ENCODE measurements at places on chromosomes 3 and 15.

DNA sequence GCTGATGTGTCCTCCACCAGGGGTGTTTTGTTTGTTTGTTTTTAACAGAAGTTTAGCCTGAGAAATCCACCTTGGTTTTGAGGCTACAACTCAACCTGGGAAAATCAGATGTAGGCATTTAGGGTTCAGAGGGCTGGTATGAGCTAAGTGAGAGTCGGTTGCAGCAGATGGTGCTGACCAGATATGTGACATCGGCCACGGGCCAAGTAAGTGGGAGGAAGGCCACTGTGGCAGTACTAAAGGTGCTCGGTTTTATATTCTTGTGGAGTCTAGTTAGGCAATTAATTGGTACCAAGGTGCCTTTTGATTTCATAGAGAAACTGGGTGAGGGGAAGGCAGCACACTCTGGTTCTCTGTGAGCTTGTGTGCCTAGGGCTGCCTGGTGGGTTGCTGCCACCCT, 10.5 kb downstream of the MTMR14 start:
- no peak overlapping the region for H3K4me3 ChIP-seq
- no peak overlapping the region for H3K27ac ChIP-seq
- no peak for DNase-seq
- no peaks in the 10 kb centered on the region for H3K4me1 ChIP-seq
- H3K36me3 ChIP-seq: peaks cover 23% of the 10 kb centered on the region

- H3K27ac ChIP-seq: no peak overlapping the region
- no peak overlapping the region for H3K4me3 ChIP-seq
- peaks cover 18% of the 10 kb centered on the region for H3K4me1 ChIP-seq
- no peaks in the 10 kb centered on the region for H3K36me3 ChIP-seq
Measured at GRCh38 chr3:53724566-53724965, 121.7 kb downstream of the CHDH start.

DNA sequence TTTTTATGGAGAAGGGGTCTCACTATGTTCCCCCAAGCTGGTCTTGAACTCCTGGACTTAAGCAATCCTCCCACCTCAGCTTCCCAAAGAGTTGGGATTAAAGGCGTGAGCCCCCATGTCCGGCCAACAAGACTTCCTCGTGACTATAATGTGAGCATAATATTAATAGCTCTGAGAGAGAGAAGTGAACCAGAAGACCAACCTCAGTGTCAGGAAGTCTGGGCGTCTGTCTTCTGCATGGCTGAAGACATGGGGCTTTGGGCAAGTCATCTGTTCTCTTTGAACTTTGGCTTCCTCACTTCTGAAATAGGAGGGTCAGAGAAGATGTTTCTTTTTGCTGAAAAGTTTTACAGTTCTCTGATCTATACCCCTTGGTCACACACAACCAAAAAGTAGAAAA, 92.1 kb downstream of the SLC49A4 start:
- no peaks in the 10 kb centered on the region for H3K36me3 ChIP-seq
- DNase-seq: no peak
- no peak overlapping the region for H3K27ac ChIP-seq
- H3K4me1 ChIP-seq: peaks cover 7% of the 10 kb centered on the region
- peaks cover 3% of the 10 kb centered on the region for H3K27me3 ChIP-seq

DNA sequence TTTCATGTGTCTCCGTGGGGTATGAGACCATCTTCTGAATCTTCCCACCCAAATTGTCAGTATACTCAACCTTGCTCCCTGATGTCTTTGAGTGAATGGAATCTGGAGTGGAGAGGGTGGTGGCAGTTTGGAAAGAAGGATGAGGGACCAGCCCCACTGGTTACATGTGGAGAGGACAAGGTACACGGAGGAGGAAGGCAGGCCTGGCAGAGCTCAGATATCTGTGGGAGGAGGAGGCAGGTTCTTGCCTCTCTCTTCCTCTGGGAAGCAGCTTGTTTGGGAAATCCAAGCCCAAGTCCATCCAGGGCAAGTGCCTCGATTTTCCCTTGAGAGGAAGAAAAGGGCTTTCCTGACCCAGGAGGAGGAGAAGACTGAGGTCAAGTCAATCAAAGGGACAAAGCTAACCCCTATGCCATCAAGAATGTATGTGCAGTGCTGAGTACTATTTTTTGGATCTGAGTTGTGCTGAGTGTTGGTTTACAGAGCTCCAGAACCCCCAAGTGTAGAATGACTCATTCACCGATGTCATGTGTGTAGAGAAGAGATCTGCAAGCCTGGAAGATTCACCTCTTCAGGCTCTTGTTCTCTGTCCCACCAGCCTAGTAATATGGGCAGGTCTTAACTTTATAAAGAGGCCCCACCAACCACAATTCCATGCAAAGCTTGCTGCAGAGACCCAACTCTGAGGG, 19.8 kb upstream of the LOXL1 start:
- no peak overlapping the region for H3K4me3 ChIP-seq
- peaks cover 4% of the 10 kb centered on the region for H3K27me3 ChIP-seq
- DNase-seq: peak; percentile 52
- H3K4me1 ChIP-seq: peaks cover 17% of the 10 kb centered on the region
- no peak overlapping the region for H3K27ac ChIP-seq

DNA sequence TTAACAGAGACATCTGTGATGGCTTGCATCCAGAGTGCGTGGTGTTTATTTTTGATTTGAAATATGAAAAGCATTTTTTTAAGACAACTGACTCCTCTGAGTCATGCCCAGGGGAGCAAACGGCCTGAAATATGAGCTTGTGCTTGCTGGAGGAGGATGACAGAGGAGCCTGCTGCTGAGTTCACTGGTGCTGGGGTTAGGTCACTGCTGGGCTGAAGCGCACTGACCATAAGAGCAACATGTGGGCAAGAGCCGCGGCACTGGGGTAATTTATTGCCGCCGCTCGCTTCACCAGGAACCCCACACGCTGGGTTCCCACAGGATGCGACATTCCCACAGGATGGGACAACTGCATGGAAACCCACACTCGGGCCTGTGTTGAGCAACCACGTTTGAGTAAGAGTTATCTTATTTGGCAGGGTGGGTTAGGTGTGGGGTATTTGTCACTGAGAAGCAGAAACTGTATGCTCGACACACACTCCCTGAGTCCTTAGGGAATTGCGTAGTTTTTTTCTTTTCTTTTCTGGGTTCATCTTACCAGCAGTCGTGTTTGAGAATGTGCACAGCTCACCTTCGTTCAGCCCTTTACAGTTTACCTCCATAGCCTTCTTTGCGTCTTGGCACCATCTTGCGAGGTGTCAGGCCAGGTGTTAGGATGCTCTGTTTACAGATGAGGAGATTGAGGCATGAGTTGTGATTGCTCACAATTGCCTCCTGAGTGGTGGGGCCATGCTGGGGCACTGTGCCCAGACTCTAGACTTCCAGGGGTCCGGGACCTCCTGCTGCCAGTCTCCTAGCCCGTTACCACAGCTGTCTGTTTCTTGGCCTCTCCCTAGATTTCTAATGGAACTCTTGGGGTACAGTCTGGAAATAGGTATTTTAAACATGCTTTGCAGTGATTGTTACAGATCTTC, 60.4 kb downstream of the SMAD3 start:
- peak overlapping the region; percentile 95 for H3K27ac ChIP-seq
- DNase-seq: peak; percentile 96
- peaks cover 50% of the 10 kb centered on the region for H3K36me3 ChIP-seq
- H3K27me3 ChIP-seq: peaks cover 15% of the 10 kb centered on the region

DNA sequence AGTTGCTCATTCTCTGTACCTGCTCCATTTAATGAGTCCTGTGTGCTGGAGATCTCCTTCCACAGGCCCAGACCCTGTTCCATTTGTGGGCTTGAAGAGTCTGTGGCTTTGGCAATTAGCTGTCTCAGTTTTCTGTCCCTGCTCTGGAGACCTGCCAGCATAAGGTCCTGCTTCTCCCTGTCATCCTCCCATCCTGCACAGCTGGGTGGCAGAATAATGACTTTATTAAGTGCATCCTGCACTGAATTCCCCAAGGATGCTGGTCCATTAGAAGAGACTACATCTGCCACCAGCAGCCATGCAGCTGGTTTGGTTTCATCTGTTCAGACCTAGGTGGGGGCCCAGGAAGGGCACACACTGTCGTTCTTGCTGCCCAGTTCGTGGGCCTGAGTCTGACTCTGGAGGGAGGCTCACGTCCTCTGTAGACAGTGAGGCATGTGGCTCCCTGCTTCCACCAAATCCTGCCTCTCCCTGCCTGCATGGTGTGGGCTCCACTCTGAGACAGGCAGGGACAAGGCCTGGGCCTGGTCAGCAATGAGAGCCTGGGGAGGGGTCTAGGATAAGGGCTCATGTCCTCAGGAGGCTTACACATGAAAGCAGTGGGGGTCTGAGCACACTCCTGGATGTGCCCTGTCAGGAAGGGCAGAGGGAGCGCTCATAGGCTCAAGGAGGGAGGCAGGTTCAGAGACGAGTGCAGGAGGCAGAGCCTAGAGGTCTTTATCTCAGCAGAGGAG, 78.4 kb upstream of the PRR23E start:
- no peak for DNase-seq
- no peak overlapping the region for H3K27ac ChIP-seq
- no peak overlapping the region for H3K4me3 ChIP-seq
- H3K4me1 ChIP-seq: no peaks in the 10 kb centered on the region
- peaks cover 26% of the 10 kb centered on the region for H3K27me3 ChIP-seq

GRCh38 chr3:108201258-108201657, 21.0 kb downstream of the IFT57 start:
- no peak overlapping the region for H3K4me3 ChIP-seq
- no peaks in the 10 kb centered on the region for H3K27me3 ChIP-seq
- no peak for DNase-seq

GRCh38 chr3:125087768-125088391, 32.1 kb upstream of the HEG1 start:
- peak overlapping the region; percentile 95 for H3K27ac ChIP-seq
- peaks cover 5% of the 10 kb centered on the region for H3K36me3 ChIP-seq
- peak overlapping the region; percentile 16 for H3K4me3 ChIP-seq
- peaks cover 42% of the 10 kb centered on the region for H3K4me1 ChIP-seq
- DNase-seq: peak; percentile 85
- no peaks in the 10 kb centered on the region for H3K27me3 ChIP-seq

DNA sequence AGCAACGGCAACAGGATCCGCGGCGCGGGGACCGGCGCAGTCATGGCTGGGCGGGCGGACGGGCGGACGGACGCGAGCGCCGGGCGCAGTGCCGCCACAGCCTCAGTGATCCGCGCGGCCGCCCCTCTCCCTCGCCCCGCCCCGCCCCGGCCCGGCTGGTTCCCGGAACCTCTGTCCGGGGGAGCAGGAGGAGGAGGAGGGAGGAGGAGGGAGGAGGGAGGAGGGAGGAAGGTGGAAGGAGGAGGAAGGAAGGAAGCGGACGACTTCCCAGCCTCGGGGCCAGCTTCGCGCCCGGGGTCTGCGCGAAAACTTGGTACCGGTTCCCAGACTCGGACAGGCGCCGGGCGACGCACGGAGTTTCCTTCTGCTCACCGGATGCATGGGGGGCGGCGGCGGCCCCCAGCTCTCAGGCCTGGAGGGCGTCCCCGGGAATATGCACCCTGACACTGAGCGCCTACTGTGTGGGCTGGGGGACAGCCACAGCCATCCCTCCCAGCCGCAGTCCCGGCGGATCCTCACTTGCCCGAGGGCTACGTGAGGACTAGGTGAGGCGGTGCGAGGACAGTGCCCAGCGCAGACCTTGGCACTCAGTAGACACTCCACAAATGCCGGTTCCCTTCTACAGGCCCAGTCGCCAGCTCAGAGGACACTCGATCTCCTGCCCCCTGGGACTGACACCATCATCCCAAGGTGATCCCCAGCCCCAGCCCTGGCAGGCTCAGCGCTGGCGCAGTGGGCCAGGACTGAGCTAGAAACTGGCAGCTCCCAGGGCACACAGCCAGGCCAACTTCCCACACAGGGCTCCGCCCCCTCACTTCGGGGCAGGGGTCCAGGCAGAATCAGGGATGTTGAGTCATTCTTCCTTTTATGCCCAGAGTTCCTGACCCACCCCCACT, at the start of gene SHISA5:
SHISA5 (minus strand) TSS at position 124 of the 896 bp plus-strand sequence; CDS start at position 44, 80 bp downstream.
- H3K4me3 ChIP-seq: peak within 1 kb of the TSS; percentile 89
- DNase-seq: peak; percentile 25
- H3K27ac ChIP-seq: peak within 1 kb of the TSS; percentile 84
- H3K36me3 ChIP-seq: no peaks in the 10 kb centered on the region
- peaks cover 1% of the 10 kb centered on the region for H3K27me3 ChIP-seq
- H3K4me1 ChIP-seq: peaks cover 43% of the 10 kb centered on the region

- peak overlapping the region; percentile 57 for H3K4me3 ChIP-seq
- peak; percentile 90 for DNase-seq
Measured at GRCh38 chr3:149442851-149443544, 31.5 kb upstream of the TM4SF4 start.

DNA sequence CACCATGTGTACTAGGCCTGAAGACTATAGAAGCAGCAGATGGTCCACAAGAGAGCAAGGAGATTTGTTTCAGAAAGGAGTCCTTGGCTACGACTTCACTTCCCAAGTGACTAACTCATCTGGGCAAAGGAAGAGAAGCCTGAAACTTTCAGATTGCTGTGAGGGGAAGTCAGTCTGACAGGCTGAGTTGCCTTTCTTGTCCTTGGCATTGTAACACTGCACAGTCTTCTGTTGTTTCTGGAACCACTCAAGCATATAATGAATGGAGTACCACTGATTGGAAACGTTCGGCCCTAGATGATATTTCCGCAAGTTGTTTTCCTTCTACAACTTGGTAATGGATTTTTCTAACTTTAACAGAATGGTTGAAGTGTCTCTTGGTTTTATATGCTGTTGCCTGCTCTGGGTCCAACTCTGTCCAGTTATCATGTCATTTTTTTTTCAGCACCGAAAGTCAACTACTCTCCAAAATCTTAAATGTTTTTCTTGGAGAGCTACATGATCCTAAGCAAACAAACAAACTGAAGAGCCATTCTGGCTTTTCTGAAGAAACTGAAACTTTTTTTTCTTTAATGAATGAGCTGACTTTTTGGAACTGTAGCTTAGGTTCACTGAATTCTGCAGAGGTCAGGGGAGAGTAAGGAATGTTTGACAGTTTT, 685.7 kb downstream of the MECOM start:
- H3K4me3 ChIP-seq: no peak overlapping the region
- no peak overlapping the region for H3K27ac ChIP-seq
- peaks cover 9% of the 10 kb centered on the region for H3K4me1 ChIP-seq
- peaks cover 2% of the 10 kb centered on the region for H3K27me3 ChIP-seq
- DNase-seq: no peak

DNA sequence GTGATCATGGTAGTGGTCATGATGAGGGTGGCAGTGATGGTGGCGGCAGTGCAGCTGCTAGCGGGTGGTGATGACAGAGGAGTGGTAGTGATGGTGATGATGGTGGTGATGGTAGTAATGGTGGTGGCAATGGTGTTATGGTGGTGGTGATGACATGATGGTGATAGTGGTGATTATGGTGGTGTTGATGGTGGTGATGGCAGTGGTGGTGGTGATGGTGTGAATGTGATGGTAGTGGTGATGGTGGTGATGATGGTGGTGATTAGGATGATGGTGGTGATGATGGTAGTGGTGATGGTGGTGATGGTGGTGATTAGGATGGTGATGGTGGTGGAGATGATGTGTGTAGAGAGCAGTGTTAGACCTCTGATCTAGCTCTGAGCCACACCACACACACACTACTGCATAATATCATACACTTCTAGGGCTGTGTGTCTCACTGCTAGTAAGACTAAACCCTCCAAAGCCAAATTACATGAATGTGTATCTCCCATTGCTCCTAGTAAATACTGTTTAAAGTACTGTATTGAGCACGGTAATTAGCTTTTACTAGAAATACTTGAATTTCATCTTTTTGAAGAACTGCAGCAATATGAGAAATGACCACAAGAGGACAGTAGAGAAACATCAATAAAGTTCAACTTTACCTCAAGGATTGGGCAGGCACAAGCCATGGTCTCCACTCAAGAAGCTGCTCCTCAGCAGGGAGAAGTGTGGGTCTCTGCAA, 28.8 kb downstream of the TMED3 start:
- peak; percentile 61 for DNase-seq
- no peaks in the 10 kb centered on the region for H3K4me1 ChIP-seq
- no peak overlapping the region for H3K4me3 ChIP-seq
- H3K27me3 ChIP-seq: no peaks in the 10 kb centered on the region
- no peaks in the 10 kb centered on the region for H3K36me3 ChIP-seq

- H3K27ac ChIP-seq: no peak overlapping the region
- no peak overlapping the region for H3K4me3 ChIP-seq
- peaks cover 2% of the 10 kb centered on the region for H3K27me3 ChIP-seq
- peaks cover 31% of the 10 kb centered on the region for H3K4me1 ChIP-seq
Measured at GRCh38 chr3:151969026-151969642, 95.7 kb downstream of the SUCNR1 start.
